Hematopoietic multipotent progenitor cell (in vitro differentiated cells): ENCODE measurements at places on chromosomes 3 and 15. TPM values are rescaled to one million over a fixed set of nuclear protein-coding genes. Genes with fewer than 3 reads are reported as not detected.

- no peak for DNase-seq
Measured at GRCh38 chr3:1883534-1883933, 215.1 kb upstream of the CNTN4 start.

Gene TMOD2
- 5.1 TPM for total RNA-seq

Gene RAD54L2
- 29.4 TPM for total RNA-seq

DNA sequence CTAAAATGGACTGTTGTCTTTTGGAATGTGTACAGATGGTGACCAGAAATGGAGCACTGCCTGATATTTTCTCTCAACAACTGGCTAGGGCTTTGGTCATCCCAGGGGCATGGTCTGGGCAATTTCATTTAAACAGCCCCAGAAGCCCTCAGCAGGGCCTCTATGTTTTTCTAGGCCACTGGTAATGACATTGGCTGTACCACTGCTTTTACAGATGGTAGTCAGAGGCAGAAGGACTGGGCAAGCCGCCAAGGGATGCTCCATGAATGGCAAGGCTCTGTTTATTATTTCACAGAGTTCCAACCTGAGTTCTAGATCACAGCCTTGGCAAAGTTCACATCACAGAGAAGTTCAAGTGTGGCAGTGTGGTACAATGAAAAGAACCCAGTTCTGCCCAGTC, 37.0 kb upstream of the LMCD1 start:
- DNase-seq, result no peak

GRCh38 chr3:151604891-151605290, 128.8 kb upstream of the AADACL2 start:
- DNase-seq, result no peak

DNA sequence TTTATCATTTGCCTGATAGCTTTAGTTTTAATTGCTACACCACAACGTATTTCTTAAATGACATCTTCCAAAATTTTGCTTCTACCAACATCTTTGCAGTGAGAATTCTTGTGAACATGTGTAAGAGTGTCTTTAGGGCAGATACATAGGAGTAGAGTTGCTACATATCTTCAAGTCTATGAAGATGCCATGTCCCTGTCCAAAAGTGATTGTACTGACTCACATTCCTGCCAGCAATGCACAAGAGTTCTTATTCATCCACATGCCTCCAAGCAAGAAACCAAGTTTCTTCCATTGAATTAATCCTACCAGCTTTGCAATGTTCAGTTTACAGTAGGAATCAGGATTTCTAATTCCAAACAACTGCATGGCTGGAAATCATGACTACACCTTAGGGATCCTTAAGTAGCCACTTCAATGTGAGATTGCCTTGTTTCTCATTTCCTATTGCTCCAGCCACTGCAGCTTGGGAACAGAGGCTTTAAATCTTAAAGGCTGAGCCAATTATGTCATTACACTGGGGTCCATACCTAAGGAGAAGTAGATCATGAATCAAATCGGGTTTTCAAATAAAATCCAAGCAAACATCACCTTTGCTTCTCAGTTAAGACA, 44.5 kb downstream of the BCL2L10 start:
- DNase-seq, result no peak

DNA sequence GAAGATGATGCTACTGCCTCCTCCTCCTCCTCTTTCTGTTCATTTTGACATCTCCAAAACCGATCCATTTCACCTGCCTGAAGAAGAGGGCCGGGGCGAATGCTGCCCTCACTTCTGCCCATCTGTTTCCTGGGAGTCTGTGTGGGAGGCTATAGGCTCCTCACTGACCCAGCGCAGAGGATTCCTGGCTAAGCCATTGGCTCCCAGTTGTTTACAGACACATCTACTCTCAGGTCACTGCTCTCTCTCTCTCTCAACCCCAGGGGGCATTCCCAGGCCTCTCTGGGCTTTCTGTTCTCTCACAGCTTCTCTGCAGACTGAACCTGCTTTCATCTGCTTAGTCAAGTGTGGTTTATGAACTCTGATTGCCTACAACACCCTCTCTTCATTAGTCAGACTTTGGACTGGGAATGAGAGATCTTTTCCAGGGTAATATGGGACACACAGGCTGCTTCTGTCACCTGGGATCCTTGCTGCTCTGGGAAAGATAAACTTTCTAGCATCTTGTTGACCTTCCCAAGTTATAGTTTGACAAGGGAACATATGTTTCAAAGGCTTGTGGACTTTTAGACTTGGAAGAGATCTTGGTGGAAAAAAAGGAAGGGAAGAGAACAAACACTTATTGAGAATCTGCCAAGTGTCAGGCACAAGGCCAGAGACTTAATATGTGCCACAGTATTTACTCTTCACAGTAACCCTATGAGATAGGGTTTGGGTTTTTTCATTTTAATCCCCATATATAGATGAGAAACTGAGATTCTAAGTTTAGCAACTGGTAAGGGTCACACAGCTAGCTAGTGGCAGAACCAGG, 30.2 kb upstream of the USP3 start:
- DNase-seq, result no peak
